ENCODE measurements at places on chromosomes 7 and 10.
A peak's percentile ranks its signal among the peaks of the same experiment; 100 is the strongest.

- DNase-seq, result no peak
These were observed 53.3 kb downstream of the ADCYAP1R1 start for GRCh38 chr7:31105256-31105950.

- DNase-seq, result no peak
These were observed 9.6 kb upstream of the SRGN start for GRCh38 chr10:69078311-69078710.

GRCh38 chr7:18886832-18887231, 230.6 kb downstream of the TWIST1 start:
- no peak for DNase-seq

GRCh38 chr10:124738441-124738840, 5.7 kb downstream of the FAM53B start:
- DNase-seq, result no peak

DNA sequence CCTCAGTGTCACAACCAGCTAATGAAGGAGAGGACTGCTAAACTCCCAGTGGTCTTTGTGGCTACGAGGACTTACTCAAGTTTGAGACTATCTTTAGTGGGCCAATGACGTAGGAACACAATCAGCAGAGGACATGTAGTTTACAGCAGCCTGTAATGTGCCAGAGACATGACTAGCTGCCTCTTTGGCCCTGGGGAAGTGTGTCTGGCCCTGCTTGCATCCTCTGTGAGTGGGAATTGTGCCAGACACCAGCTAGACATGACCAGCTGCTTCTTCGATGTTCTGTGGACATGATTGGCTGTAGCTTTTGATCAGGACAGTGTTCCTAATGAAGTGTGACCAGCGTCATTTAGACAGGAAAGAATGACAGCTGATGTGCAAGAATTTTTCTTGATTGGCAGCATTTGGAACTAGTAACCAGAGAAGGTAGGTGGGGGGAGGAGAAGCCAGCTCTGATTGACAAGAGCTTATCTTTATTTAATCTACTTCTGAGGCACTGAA, 141.7 kb downstream of the AUTS2 start:
- peak; percentile 56 for DNase-seq

DNA sequence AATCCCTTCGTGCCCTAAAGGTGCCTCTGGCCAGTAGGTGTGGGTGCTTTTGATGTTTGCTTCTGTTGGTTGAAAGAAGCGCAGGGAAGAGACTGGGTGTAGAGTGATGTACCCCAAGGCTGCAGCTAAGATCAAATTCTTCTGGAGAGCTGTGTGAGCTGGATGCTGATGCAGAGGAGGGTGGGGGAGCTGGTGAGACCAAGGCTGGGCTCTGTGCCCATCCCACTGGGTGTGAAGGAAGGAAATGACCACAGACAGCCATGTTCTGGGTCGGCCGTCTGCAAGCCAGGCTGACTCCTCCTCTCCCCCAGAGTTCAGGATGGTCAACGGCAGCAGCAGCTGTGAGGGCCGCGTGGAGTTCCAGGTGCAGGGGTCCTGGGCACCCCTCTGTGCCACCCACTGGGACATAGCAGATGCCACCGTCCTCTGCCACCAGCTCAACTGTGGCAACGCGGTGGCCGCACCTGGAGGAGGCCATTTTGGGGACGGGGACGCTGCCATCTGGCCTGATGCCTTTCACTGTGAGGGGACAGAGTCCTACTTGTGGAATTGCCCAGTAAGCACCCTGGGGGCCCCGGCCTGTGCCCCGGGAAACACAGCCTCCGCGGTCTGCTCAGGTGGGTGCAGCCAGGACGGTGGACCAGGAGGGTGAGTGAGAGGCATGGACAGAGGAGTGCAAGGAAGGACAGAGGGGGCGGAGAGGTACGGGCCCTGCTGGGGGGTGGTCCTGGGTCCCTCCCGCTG, 5.1 kb downstream of the SCART1 start:
- DNase-seq, result no peak

- no peak for DNase-seq
These were observed 587 bp downstream of the HOXA10 start for GRCh38 chr7:27173511-27173955.

- DNase-seq, result no peak
These were observed 3.5 kb downstream of the SHH start for GRCh38 chr7:155808549-155809331.

DNA sequence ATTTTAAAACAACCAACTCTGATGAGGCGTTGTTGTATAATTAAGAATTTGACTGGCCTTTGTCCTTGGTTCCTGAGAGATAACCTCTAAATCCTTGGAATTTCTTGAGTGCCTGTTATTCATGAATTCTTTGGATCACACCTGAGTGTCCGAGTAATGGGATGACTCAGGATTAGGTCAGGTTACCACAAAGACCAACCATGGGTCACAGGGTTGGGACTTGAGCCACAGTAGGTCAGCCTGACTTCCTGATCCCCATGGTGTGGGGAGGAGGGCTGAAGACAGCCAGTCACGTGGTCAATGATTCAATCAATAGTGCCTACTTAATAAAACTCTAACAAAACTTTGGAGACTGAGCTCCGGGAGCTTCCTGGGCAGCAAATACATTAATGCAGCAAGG, 192.5 kb downstream of the GFRA1 start:
- no peak for DNase-seq

- no peak for DNase-seq
These were observed 10.0 kb upstream of the DUSP5 start for GRCh38 chr10:110487411-110488331.

- no peak for DNase-seq
These were observed 30.5 kb downstream of the KIAA1217 start for GRCh38 chr10:24239289-24240040.

- DNase-seq, result no peak
These were observed 106.4 kb downstream of the BMPER start for GRCh38 chr7:34011696-34012095.

DNA sequence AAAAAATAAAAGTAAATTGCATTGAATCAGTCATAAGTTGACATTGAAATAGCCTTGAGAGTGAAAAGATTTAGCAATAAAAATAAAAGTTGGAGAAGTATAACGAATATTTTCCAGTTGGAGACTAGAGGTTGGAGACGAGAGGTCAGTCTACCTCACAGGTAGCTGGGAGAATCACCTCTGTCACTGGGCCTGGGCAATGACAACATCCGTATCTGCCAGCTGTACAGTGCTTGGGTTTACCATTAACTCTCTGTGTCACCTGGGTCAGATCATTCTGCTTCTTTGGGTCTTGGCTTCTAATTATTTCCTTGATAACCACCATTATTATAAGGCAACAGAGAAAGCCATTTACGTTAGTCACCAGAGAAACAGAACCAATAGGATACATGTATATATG, 62.0 kb upstream of the STEAP4 start:
- no peak for DNase-seq

DNA sequence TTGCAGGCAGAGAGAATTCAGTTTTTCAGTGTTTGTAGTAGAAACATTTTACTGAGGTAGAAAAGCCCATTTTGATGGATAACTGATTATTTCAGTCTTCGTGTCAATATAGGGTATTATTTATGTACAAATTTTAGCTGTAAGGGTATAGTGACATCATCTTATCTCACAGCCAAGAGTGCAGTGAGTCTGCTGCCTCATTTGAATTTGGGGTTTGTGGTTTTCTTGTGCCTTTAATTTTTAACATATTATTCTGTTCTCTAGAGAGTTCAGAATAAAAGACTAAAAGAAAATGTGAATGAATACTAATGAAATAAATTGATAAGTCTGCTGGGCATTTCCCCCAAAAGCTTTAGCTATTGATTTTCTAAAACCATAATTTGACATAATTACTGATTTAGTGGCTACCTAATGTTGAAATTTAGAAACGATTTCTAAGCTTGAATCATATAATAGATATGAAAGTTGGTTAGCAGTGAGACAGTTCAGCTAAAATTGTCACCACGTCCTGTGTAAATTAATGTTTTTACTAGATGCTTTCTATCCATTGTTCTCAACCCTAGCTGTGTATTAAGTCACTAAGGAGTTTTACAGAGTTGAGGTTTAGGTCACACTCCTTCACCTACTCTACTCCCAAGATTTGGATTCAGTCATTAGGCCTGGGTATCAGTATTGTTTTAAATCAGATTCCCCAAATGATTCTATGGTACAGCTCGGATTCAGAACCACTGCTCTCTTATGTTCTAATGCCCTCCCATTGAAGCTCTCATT, 37.3 kb downstream of the ACADSB start:
- DNase-seq, result no peak

GRCh38 chr7:8176370-8177081, 85.4 kb downstream of the ICA1 start:
- no peak for DNase-seq

DNA sequence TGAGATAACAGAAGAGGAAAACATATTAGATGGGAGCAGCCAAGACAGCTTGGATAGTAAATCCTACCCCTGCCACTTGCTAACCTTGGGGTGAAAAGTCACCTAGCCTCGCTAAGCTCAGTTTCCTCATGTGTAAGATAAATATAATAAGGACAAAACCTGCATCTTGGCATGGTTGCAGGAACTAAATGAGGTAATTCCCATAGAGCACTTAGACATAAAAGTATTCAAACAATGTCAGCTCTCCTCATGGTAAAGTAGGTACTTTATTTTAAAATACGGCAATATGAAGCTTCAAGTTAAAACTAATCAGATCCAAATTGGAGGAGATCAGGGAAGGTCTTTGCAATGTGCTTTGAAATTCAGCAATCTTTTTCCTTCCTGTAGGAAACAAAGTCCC, 113.1 kb downstream of the USP6NL start:
- no peak for DNase-seq

DNA sequence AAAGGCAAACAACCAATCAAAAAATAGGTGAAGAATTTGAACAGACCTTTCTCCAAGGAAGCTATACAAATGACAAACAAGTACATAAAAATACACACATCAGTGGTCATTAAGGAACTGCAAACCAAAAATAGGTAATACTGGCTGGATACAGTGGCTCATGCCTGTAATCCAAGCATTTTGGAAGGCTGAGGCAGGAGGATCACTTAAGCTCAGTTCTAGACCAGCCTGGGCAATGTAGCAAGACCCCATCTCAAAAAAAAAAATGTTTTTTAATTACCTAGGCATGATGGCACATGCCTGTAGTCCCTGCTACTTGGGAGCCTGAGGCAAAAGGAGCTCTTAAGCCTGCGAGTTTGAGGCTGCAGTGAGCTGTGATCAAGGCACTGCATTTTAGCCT, 19.3 kb downstream of the CDCA7L start:
- DNase-seq, result no peak

- peak; percentile 60 for DNase-seq
These were observed 64.0 kb downstream of the RASGEF1A start for GRCh38 chr10:43202657-43203447.

- no peak for DNase-seq
These were observed 46.8 kb downstream of the HIP1 start for GRCh38 chr7:75691793-75692543.

DNA sequence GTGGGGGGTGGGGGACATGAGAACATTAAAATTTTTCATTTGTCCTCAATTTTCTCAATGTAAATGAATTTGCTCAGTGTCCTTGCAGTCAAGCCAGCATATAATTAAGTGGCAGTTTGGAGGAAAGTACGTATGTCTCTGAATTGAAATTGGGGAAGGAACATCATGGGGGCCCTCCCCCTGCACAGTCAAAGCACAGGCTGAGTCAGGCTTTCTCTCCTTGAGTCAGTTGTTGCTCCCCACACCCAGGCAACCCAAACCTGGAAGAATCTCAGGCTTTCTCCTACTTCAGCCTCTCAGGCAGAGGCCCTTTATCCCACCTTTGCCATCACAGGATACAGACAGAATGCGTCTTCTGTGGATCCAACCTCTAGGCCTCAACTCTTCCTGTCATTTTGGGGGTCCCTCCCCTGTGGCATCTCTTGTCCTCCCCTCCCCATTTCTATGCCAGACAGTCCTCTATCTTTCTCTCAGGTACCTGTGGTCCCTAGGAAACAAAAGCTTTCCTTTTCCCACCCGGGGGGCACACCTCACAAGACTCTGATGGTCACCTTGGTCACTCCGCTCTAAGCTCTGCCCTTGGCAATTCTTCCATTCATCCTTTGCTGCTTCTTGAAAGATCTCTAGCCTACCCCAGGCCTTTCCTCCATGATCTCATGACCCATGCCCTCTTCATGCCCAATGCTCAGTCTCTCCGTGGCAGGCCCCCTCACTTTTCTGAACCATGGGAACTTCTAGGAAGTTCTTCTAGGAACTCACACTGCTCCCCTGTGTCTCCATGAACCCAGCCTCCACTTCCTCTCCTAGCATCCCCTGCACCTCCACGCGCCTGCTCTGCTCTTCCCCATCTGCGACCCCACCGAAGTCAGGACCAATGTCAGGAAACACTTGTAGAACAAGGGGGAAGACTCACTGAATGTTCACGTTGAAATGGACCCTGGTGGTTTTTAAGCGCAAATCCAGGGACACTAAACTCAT, 40.4 kb downstream of the CREB3L2 start:
- DNase-seq, result no peak

DNA sequence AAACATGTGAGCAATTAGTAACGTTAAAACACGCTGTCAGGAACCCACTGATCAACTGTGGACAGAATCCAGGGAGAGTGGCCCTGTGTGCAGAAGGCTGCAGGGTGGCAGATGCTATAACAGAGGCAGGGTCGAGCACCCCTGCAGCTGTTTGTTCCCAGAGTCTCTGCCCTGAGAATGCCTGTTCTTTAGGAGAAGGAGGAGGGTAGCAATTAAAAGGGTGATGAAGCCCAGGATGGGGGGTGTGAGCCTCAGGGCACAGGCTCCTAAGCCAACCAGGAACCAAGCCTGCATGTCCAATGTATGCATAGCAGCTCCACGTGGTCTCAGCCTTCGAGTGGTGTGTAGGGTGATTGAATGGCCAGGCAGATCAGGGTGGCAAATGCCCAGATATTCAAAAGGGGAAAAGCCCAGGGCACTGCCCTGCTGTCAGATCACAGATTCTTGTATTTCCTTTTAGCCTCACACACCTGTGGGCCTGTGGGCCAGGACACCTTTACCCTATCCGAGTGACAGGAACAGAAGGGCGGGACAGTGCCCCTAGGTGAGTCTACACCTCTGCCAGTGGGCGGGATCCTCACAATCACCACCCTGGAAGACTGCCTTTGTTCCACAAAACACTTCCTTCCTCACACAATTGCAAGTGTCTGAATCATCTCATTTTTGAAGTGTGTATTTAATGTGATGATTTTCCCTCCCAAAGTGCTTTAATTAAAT, 7.3 kb downstream of the WDFY4 start:
- no peak for DNase-seq

GRCh38 chr10:90787393-90788198, 70.2 kb downstream of the HTR7 start:
- no peak for DNase-seq

DNA sequence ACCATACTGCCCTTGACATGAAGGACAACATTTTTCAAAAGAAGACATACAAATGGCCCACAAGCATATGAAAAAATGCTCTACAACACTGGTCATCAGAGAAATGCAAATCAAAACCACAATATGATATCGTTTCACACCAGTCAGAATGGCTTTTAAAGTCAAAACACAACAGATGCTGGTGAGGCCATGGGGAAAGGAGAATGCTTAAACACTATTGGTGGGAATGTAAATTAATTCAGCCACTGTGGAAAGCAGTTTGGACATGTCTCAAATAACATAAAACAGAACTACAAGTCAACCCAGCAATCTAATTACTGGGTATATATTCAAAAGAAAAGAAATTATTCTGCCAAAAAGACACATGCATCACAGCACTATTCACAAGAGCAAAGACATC, 4.2 kb upstream of the NT5C3A start:
- no peak for DNase-seq

Data from Right ventricle myocardium superior (tissue), 1 donor.